Activated CD4-positive, CD25-positive, alpha-beta regulatory T cell (primary cell): ENCODE measurements at places on chromosomes 5 and 9.

DNA sequence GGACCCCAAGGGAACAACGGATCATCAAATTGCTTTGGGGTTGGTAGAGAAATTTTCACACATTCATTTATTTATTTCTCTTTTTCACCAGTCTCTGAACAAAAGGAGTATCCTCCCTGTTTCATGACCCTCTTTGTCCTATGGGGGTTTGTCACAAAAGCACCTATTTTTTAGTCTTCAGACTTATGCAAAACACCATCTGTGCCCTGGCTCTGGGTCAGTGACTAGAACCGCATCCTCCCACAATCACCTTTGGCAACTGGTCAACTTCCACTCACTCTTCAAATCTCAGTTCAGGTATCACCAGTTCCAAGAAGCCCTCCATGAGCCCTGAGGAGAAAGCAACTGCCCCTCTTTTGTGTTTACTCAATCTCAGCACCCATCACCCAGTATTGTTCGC is 395.7 kb downstream of the CDK5RAP2 start:
- no peak for DNase-seq

- DNase-seq: no peak
These were observed 115.8 kb upstream of the LIFR start for GRCh38 chr5:38672059-38672788.

DNA sequence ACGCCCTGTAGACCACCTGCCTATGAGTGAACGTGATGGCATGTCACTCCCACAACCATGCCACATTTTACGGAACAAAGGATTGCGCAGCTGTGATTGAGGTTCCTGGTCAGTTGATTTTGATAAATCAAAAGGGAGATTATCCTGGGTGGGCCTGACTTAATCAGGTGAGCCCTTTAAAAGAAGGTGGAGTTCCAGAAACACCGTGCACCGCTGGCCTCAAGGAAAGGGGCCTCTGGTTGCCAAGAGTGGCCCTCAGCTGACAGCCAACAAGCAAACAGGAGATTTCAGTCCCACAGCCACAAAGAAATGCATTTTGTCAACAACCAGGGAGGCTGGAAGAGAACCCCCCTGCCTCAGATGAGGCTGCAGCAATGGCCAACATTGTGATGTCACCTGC is 19.0 kb downstream of the TRIM7 start:
- no peak for DNase-seq

DNA sequence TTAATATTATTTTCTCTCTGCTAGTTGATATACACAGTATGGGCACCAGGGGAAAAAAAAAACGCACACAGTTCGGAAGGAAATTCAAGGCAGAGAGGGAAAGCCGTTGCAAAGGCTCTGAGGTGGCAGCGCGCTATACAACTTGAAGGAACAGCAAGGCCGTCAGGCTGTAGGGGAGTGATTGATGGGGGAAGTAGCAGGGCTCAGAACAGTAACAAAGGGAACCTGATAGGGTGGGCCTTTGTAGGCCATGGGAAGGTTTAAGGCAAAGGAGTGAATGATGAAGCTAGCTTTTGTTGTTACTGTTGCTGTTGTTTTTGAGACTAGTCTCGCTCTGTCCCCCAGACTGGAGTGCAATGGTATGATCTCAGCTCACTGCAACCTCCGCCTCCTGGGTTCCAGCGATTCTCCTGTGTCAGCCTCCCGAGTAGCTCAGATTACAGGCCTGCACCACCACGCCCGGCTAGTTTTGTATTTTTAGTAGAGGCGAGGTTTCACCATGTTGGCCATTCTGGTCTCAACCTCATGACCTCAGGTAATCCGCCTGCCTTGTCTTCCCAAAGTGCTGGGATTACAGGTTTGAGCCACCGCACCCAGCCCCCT is 27.0 kb downstream of the AQP7 start:
- DNase-seq: no peak

DNA sequence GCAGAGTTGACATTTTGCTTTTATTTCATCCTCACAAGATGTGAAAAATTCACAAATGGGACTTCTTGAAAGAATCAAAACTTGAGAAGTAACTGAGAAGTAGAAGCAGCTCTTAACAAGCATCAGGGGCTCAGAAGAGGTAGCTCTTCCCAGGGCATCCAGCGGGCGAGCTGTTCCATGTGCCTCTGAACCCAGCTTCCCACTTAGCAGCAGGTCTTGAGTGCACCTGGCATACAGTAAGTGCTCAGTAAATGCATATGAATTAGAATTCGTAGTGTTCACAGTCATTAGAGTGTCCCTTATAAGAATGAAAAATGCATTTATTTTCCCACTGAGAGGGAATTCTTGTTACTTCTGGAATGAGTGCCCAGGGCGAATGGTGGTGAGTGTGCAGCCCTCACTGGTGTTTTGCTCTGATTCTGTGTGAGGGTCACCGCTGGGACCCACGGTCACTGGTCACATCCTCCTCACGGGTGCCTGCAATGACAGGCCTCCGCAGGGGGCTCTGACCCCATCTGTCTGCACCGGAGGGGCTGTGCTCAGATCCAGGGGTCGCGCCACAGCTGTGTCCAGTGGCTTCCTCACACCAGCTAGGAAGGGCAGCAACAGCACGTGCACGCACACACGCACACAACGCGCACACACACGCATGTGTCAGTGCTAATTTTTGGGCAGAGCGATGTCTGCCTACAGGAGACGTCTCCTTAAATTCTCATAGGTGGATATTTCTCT is 26.9 kb downstream of the EXOC3 start:
- DNase-seq: no peak

DNA sequence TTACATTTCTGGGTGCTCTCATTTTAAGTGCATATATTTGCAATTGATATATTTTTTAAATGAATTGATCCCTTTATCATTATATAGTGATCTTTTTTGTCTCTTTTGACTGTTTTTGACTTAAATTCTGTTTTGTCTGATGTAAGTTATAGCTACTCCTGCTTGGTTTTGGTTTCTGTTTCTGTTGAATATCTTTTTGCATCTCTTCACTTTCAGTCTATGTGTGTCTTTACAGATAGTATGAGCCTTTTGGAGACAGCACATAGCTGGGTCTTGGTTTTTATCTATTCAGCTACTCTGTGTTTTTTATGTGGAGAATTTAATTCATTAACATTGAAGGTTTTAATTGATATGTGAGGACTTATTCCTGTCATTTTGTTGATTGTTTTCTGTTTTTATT is 311.3 kb downstream of the SPATA31D1 start:
- no peak for DNase-seq

- DNase-seq: no peak
These were observed 16.3 kb downstream of the PRXL2C start for GRCh38 chr9:96638606-96639364.

DNA sequence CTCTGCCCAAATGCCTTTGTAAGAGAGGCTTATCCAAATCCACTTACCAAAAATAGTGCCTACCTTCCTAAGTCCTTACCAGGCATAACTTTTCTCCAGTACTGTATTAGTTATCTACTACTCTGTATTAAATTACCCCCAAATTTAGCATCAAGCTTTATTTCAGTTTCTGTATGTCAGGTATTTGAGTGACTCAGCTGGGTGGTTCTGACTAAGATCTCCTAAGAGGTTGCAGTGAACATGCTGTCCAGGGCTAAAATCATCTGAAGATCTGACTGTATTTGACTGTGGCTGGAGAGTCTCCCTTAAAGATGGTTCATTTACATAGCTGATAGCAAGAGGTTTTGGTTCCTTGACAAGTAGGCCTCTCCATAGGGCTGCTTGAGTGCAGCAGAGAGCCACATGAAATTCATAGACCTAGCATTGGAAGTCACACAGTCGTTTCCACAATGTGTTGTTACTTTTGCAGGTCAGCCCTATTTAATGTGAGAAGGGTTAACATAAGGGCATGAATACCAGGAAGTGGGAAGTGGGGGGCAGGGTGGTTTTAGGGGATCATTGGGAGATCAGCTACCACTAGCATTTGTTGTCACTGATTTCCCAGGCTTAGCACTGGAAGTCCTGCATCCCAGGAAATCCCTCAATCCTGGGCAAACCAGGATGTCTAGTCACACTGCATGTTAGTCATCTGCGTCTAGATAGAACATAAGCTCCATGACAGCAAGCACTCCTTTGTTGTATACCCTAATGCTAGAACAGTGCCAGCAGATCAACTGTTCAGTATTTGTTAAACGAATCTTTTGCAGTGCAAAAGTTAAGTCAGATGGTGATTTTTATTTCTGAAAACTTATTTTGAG is 2.0 kb upstream of the ZNF622 start:
- DNase-seq: no peak

DNA sequence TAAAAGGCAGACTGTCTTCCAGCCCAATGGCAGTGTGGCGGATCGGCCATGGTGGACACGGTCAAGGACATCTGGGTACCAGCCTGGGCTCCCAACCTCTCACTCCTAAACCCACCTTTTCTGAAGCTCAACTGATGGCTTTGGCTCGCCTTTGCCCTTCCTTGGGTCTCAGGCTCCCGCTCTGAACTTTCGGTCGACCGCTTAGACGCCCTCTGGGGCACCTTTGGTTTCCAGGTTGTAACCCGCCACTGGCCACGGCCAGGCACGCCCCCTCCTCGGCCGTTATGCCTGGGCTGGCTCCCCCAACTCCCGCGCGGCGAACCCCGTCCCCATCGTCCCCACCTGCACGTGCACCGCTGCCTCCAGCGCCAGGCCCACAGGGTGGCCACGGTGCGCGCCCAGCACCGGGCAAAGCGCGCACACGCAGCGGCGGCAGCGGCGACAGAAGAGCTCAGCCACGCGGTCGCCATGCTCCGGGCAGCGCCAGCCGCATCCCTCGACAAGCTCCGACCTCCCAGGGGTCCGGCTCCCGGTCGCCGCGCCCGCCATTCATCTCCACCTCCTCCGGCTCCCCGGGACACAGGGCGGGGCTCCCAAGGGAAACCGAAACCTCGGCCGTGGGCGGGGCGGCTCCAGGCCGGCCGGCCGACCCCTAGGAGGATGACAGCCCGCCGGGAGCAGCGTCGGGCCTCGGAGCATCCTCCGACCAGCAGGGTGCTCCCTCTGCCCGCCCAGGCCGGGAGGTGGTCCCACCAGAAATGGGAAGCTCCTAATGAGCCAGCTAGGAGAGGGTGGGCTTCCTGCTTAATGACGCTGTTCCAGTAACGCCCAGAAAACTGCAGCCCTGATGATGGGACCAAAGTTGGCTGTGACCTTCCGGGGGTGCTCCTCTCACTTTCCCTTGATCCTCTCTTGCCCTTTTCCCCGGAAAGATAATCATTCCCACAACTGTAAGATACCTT is at the start of gene TRIM14:
Gene TRIM14 (minus strand): TSS at position 583 of the 962 bp plus-strand sequence. CDS start 34 bp downstream, at position 549.
- peak; percentile 46 for DNase-seq

- no peak for DNase-seq
These were observed 189.7 kb downstream of the DAB2IP start for GRCh38 chr9:121840838-121841760.

DNA sequence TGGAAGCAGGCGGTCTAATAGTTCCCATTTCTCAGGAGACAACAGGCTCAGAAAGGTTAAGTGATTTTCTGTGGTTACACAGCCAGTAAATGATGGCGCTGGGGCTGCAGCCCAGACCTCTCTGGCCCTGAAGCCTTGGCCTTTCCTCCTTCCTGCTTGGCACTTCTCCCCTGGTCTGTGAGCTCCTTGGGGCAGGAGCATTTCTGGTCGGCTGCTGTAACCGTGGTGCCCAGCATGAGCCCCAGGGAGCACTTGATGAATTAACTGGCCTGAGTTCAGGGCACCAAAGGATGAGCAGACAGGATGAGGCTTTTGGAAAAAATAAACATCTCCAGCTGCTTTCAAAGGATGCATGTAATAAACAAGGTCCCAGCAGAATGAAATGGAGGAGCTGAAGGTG is 30.2 kb downstream of the CDHR2 start:
- no peak for DNase-seq
